ENCODE measurements at places on chromosomes 2 and 18.

GRCh38 chr2:70684846-70685622, 83.0 kb downstream of the ADD2 start:
- no peak for DNase-seq

DNA sequence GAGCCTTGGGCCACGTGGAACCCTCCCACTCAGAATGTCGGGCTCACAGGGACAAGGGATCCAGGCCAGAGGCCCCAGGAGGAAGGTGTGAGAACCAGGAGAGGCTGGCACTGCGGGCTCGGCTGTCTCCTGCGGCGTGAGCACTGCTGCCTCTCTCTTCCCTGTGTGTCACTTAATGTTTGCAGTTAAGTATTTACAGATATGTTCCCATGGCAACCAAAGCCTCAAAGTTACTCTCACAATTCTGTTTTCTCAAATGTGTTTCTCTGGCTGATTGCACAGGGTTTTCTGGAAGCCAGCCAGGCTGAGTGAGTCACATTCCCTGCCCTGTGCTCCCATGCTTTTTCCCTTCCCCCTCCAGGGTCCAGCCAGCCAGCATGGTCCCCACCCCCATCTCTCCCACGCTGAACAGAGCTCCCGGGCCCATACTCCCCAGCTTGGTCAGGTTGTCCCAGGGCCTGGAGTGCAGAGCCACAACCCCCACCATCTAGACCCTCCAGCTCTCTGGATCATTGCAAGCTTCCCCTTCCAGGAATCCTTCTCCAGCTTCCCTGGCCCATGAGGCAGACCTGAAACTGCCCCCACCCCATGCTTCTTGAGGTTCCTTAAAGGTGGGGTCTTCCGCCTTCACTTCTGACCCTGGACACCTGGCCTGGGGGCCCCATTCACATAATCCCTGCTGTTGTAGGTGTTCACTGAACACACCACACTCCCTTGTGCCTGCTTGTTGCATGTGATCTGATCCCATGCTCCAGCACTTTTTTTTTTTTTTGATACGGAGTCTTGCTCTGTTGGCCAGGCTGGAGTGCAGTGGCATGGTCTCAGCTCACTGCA, 265.9 kb downstream of the CELF4 start:
- DNase-seq, result peak; percentile 38

GRCh38 chr2:120613742-120614571, 121.7 kb upstream of the GLI2 start:
- DNase-seq, result no peak

DNA sequence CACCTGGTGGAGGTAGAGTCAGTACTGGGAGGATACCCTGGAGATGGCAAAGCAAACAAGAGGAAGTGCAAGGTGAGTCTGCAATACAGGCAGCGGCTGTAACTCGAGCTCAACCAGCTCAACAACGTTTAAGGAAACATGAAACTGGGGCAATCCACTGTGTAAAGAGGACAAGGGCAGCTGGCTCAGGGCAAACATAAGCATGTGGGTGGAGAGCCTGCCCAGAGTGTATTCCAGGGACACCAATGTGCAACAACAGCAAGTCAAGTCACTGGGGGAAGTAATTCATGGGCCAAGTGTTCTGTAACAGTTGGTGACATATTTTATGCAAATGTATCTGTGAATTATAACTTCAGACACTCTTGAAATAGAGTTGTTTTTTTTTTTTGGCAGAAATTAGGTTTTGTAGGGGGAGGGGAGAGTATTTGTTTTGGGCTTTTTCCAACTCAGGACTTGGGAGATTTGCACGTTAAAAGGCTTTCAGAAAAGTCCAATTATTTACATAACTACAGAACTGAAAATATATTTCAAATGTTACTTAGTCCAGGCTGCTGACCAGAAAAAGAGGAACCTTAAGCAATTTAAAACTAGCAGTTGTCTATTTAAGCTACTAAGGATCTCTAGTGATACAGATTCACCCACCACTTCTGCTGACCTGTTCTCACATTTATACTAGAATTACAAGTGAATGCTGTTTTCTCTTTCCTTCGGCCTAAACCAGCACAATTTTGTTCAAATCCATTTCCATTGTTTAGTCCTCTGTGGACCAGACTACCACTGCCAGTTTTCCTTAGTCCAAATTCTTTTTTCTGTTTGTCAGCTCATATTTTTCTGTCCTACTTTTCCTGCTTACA, 18.6 kb downstream of the NRXN1 start:
- peak; percentile 79 for DNase-seq

DNA sequence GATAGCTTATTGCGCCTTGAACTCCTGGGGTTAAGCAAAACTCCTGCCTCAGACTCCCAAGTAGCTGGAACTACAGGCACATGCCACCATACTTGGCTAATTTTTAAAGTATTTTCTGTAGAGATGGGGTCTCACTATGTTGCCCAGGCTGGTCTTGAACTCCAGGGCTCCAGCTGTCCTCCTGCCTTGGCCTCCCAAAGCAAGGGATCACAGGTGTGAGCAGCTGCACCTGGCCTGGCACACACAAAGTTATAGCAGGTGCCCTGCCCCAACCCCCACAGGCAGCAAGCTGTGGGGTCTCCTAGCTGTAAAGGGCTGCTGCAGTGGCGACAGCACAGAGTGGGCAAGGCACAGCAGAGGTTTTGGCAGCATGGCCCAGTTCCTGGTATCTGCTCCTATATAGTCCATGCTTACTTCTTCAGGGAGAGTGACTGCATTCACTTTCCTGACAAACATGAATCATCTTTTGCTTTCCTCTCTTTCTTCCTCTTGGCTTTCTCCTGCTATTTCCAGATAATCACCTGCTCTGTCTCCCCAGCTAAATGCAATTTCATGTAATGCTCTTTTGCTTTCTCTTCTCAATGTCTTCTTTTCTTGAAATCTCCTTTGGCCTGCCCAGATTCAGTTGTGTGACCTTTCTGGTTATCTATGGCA, 27.3 kb upstream of the METAP1D start:
- no peak for DNase-seq

DNA sequence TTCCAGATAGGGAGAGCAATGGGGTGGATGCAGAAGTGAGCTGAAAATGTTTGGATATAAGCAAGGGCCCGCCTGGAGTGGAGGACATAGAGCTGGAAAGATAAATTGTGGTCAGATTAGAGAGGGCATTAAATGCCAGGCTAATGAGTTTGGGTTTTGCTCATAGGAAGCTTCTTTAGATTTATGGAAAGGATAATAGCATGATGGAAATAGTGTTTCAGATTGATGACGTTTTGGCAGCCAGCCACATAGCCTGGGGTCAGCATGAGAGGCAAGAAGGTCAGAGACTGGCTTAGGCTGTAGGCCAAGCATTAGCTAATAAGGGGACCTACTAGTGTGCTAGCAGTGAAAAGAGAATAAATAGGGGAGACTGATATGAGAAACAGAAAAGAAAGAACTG, 321.6 kb downstream of the STK39 start:
- no peak for DNase-seq
